ENCODE measurements at places on chromosomes 5 and 9.
A peak's percentile ranks its signal among the peaks of the same experiment; 100 is the strongest.

DNA sequence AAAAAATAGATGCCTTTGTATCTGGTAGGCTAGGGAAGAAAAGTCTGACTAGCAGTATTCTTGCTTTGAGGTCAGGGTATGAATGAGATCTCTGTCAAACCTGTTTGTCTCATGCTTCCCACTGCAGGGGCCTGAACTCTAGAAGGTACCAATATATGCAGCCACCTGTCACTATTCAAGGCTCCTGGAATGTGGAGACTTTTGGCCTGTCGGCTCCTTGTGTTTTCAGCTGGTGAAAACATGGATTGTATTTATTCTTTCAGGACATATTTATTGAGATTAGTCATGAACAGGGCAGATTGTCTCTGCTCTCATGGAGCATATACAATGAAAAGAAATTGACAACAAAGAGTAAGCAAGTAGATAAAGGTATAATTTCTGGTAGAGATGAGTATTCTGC lies 255.8 kb downstream of the ARHGAP26 start:
- no peak for DNase-seq

GRCh38 chr9:30103647-30104394 lies 2280.6 kb upstream of the ACO1 start:
- no peak for DNase-seq

DNA sequence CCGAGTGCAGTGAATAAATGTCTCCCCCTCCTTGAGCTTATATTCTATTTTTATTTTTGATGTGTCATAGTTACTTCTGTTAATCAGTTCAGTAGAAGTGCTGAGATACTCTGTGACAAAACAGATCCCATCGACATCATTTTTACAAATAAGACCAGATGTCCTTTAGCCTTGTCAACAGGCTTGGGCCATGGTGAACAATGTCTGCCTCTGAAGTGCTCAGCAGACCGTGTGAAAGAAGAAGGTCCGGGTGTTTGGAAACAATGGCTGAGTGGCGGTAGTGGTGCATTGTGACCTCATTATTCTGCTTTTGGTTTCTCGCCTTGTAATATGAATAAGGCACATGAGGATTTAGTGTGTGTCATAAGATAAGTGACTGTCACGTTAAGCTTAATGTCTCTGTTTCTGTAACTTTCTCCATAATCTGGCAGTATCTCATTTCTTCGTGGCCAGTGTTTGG lies 71.2 kb downstream of the SYK start:
- DNase-seq: no peak

DNA sequence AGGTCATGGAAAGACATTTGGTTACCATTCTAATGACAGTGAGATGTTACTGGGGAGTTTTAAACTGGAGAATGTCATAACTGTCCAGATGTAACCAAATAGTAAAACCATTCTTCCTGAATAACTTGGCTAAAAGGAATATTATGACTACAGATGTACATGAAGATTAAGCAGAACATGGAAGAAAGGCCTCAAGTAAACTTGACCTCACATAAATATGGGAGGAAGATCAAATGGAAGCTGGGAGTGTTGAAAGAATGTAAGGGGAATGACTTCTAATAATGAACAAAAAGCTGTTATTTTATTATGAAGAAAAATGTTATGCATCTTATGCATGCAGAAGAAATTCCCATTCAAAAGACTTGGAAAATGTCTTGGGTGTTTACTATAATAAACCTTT lies 107.7 kb upstream of the CDKN2B start:
- no peak for DNase-seq

DNA sequence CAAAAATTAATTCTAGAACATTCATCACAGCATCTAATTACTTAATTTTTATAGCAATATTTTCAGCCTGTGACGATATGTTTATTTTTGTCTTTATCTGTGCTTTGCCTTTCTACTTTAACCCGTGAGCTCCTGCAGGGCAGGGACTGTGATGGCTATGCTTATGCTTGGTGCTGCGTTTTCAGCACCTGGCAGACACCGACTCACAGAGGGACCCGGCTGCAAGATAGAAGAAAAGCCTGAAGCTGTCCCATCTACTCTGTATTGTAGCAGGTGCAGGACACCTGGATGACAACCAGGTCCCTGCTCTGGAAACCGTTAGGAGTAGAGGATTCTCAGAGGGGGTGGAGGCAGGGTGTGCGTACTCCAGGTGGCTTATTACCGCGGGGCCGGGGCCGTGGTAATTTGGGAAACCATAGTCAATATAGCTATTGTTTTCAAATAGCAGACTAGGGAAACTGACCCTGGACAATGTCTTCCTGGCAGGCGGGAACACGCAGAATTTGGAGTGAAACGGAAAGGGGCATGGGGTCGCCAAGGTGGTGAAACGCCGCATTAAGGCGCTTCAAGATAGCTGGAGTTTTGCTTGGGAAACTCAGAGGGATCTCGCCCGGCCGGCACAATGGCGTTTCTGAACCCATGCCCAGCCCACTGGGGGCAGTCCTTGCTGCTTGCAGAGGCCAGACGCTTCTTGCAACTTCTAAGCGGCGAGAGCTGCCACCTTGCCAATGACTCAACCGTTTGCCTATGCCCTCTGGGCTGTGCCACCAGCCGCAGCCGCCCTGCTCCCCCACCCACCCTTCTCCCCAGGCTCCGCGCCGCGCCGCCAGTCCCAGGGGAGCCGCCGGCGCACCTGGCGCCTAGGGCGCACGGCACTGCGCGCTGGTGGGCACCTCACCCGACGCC lies 140.1 kb upstream of the PALM2AKAP2 start:
- DNase-seq: peak; percentile 79
